ENCODE measurements at places on chromosomes 2 and 18.

DNA sequence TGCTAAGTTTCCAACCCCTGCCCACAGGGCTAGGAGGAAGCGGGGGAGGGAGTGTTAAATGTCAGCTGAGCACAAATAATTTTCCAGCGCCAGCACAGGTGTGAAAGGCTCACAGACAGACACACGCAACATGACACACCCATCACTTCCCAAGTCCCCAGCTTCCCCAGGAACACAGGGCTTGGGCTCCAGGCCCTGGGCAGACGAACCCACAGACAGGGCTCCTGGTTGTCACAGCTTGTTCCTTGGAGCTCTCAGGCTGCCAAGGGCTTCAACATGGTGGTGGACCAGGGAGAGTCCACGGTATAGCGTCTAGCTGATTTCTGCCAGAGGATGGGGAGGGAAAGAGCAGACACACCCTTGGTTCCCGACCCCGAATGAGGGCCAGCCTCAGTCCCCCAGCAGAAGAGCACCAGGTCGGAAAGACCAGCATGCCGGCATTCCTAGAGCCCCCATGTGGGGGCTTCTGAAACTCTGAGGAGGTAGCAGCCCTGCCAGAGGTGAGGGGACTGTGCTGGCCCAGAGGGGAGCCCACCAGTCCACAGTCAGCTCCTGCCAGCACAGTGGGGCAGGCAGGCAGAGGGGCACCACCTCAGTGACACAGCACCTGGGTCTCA, 1.9 kb downstream of the DUSP2 start:
- no peak for DNase-seq

- no peak for DNase-seq
These were observed 145.8 kb downstream of the BABAM2 start for GRCh38 chr2:28036307-28036706.

DNA sequence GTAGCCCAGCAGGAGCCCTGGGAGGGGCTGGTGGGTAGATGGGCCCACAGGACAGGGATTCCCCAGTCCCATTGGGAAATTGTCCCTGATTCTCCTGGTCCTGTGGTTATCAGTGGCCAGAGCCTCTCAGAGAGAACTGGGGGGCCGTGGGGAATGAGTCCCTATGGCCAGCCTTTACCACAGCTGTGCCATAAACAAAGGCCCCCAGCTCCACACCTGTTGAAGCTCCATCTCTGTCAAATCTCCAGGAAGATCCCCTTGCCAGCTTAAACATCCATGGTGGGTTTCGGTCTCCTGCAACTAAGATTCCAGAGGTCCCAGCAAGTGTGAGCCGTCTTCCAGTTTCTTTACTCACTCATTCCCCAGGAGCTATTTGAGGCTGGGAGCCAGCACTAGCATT, 897.1 kb downstream of the LRRTM4 start:
- DNase-seq = no peak

- DNase-seq = no peak
These were observed 138.3 kb downstream of the NCK2 start for GRCh38 chr2:105882920-105883435.

DNA sequence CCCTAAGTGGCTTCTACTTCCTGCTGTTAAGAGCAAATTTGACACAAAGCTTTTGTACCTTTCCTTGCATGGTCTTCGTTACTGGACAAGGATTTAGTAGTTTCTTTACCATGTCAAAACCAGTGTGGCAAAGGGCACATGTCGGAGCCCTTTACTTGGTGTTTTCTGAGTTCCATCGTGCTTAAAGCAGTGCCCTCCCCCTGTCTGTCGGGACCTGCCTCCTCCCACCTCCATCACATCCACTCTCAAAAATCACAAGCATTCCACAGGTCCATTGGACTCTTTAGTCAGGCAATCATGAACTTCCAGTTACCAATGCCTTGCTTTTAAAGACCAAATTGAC, 763 bp downstream of the CCDC141 start:
- no peak for DNase-seq

DNA sequence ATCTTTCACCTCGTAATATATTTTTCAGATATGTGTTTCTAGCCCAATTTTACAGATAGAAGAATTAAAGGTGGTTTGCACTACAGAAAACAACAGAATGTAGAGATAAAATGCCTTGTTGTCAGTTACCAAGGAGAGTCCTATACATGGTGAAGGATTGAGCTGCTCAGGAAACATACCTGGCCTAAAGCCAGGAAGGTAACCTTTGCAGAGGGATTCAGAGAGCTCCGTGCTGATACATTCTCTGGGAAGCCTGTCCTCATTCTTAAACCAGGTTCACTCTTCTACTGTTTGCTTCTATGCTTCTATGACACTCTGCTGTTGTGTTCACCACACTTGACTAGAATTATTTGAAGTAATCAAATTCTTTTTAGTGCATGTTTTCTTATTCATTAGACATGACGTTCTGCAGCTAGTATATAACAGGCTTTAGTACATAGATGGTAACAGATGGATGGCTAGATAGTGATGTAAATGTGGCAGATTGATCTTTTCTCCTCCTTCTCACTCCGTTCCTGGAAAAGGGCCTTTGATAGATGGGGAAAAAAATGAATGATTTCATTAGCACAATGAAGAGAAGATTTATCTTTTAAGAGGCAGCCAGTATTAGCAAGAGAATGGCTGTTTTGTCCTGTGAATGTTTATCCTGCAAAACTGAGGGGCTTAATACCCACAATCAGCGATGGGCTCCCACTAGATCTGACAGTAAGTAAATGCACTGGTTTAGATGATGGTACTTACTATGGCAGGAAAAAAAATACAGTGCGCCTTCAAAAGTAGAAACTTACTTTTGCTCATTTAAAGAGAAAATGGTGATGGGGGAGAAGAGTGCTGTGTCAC, 589.6 kb upstream of the FAM98A start:
- no peak for DNase-seq

DNA sequence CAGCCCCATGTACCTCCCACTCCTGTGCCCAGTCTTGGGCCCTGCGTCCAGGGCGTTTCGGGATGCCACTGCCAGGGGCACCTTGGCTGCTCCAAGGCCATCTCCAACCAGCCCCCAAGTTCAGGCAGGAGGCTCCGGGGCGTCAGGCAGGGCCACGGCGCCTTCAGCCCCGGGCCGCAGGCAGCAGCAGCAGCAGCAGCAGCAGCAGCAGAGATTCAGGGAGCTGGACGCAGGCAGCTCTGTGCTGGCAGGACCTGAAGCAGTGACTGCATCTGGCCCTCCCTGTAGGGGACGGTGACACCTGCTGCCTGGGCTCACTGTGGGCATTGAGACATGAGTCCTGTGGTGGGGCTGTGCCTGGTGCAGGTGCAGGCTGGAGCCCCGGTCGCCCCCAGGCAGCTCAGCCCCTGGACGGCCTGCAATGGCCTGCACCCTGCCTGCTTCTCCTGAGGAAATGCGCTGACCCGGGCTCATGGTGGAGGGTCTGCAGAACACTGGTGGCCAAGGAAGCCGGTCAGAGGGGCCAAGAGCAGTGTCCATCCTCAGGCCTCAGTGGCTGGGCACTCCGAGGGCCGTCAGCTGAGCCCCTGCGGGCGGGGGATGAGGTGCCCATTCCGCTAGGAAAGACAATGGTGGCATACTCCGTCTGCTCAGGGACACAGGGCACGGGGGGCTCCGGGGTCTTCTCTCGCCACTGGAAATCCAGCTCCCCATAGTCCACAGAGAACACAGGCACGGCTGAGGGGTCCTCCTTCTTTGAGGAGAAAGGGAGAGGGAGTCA, 8.0 kb downstream of the PDCD1 start:
- DNase-seq = no peak

GRCh38 chr18:57771193-57771592, 31.9 kb downstream of the ATP8B1 start:
- no peak for DNase-seq

DNA sequence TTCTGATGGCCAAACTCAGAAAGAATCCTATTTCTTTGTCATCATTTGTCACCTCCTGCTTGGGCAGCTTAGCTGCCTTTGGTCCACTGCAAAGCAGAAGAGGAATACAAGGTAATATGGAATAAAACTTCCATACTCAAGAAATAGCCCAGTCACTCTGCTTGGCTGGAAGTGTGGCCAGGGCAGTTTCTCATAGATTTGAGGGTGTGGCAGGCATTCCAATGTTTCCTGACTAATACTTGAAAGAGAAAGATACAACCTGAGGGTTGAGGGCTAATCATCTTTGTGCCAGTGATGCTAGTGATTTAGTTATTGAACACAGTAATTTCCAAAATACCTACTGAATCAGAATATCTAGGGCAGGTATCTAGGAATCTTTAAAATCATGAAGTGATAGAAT, 83.1 kb downstream of the FAM161A start:
- no peak for DNase-seq

DNA sequence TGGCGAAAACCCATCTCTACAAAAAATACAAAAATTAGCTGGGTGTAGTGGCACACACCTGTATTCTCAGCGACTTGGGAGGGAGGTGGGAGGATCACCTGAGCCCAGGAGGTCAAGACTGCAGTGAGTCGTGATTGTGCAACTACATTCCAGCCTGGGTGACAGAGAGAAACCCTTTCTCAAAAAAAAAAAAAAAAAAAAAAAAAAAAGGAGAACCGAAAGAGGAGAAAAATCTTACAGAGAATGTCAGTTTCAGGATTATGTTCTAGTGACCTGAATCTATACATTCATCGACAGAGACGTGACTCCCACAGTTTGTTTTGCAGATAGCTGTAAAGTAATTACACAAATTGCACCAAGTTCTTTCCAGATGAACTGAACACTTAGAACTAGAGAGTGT, 187.8 kb downstream of the FTCDNL1 start:
- DNase-seq = peak; percentile 28

DNA sequence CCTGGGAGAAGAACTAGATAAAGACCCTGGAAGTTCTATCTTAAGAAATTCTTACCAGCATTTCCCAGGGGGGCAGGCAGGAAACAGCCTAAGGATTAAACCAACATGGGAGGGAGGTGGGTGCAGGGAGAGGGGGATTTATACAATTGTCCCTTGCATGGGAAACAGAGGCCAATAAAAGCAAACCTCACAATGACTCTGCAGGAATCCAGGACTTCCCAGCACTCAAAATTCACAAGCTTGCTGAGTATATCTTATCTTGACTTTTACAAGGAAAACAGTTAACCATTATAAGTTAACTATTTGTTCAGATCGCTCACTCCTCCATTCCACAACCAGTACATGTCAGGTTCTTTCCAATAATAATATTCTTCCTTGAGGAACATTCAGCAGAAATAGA, 241.3 kb downstream of the MREG start:
- no peak for DNase-seq

DNA sequence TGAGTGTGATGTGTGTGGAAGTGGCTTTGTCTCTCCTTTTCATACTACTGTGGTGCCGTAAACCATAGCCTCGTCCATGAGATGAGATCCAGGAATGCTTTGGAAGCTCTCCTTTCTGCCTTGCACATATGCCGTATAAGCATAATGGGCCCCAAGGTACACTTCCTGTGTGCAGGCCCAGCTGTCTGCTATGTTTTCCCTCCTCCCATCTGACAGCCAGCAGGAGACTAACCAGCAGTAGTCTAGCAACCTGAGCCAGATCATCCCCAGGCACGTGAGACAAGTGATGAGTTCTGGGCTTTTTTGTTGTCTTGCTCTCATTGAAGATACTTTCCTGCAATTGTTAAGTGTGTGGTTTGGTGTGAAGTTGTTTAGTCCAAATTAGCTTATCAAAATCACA, 555.5 kb upstream of the LRRTM4 start:
- no peak for DNase-seq

DNA sequence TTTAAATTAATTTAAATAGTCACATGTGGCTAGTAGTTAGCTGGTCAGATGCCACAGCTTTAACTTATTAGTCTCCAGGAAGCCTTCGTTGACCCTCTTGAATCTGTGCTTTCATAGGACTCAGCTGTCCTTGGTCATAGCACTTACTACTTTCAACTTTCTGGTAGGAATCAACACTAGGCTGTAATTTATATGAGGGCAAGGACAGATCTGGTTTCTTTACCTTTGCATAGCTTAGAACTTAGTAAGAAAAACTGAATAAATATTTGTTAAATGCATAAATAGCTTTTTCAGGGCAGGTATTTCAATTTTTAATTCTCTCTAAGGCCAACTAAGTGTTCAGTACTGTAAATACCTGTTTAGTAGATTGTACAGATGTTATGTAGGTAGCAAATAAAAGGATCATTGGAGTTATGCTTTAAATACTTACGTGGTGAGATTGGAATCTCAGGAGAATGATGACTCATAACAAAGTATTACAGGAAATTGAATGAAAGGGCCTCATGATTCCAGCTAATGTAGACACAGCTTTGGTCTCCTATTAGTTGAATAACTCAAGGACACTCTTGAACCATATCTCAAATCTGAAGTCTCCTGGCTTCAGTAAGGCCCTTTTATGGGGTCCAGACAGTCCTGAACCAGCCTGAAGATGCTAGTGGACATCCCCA, 2.6 kb downstream of the CLIP4 start:
- no peak for DNase-seq
